ENCODE measurements at places on chromosomes 1 and 21.

DNA sequence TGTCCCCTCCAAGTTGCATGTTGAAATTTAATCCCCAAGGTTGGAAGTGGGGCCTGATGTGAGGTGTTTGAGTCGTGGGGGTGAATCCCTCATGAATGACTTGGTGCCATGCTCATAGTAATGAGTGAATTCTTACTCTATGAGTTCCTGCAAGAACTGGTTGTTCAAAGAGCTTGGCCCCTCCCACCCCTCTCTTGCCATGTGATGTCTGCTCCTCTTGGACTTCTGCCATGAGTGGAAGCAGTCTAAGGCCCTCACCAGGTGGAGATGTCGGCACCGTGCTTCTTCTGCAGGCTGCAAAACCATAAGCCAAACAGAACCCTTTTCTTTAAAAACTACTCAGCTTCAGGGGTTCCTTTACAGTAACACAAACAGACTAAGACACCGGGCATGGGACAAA is 14.3 kb downstream of the G0S2 start:
- DNase-seq, result no peak

GRCh38 chr1:114094363-114094634 is 59.4 kb downstream of the SYT6 start:
- no peak for DNase-seq

DNA sequence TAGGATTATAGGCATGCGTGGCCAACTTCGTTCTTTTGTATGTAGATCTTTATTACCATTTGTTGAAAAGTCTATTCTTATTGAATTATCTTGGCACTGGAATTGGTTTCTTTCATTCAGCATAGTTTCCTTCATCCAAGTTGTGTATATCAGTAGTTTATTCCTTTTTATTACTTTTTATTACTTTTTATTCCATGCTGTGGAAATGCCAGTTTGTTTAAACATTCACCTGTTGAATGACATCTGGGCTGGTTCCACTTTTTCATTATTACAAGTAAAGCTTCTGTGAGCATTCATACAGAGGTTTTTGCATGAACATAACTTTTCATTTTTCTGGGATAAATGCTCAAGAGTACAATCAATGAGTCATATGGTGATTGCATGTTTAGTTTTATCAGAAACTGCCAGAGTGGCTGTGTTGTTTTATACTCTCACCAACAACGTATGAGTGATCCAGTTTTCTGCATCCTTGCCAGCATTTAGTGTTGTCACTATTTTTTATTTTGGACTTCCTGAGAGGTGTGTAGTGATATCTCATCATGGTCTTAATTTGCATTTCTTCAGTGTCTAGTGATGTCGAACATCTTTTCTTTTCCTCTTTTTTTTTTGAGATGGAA is 28.6 kb downstream of the PTPRU start:
- no peak for DNase-seq

GRCh38 chr1:194929357-194929756 is 1678.9 kb downstream of the KCNT2 start:
- DNase-seq, result no peak

DNA sequence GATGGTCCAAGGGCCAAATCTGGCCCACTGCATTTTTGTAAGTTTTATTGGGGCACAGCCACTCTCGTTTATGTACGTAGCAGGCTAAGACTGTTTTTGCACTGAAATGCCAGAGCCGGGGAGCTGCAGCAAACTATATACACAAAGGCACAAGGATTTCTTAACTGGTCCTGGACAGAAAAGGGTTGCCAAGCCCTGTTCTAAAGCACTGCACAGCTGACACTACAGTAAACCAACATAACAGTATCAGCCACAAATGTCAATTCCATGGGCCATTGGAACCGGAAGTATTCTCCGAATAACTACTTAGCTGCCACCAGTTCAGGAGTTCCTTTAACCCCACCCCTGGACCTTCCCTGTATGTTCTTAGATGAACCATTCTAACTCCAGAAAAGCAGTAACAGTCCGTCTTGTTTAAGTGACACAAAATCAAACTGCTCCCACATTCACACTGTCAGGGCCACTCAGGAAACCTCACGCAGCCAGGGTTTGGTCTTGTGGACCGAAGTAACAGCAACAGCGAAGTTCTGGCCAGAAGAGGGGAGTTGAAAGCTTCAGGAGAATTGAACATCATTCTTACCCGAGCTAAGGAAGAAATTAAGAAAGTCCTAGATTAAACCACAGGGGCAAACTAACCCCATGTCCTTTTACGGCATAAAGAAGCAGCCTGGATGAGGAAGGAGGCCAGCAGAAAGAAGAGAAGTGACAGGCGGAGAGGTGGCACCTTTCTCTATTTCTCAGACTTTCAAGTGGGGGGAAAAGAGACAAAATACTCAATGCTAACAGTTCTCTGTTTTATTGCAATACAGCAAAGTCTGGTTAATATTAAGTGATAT is 49.2 kb downstream of the COQ8A start:
- no peak for DNase-seq

DNA sequence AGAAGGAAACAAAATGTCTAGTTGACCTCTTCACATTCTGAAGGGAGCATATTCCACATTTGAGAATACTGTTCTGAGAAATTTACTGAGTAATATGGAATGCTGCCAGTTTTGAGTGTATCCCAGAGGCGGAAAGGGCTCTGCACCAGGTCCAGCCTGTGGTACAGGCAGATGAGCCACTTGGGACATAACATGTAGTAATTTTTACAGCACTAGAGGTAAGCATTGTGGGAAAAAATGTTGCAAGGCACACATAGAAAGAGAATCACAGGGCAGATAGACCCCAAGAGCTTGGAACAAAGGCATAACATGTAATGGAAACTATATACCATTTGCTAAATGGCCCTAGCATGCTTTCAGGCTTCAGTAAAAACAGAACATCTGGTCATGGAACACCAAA is 228.5 kb downstream of the USH2A start:
- no peak for DNase-seq

GRCh38 chr1:186838380-186839040 is 9.8 kb downstream of the PLA2G4A start:
- no peak for DNase-seq

DNA sequence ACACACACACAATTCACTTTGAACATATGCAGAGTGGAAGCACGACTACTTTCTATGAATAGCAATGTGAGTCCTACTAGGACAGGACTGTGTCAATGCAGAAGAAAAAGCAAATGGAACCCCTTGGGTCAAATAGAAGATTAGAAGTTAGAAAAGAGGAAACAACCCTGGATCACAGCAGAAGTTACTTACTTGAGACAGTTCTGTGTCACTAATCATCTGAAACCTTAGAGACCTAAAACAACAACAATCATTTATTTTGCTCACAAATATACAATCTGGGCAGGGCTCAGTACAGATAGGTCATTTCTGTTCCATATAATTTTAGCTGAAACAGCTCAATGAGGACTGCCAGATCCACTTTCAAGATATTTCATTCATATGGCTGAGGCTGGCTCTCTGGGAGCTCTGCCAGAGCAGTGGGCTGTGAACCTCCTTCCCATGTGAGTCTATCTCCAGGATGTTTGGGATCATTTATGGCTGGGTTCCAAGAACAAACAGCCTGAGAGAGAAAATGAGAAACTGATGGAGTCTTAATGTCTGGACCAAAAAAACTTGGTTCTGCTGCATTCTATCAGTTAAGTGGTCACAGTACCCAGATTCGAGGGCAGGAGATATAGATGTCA is 42.5 kb upstream of the IL10 start:
- no peak for DNase-seq

- DNase-seq, result no peak
Measured at GRCh38 chr1:3657578-3658230, 5.4 kb downstream of the TP73 start.

DNA sequence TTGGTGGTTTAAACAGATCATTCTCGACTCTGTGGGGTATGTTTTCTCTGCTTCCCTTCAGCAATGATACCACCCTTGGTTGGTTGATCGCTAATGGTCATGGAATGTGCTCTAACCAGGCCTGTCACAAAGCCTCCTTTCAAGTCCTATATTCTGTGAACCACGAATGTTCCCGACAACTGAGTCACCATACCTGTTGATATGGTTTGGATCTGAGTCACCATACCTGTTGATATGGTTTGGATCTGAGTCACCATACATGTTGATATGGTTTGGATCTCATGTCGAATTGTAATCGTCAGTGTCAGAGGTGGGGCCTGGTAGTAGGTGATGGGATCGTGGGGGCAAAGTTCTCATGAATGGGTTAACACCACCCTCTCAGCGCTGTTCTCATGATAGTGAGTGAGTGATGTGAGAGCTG is 10.2 kb upstream of the CAMK2N1 start:
- DNase-seq, result no peak

DNA sequence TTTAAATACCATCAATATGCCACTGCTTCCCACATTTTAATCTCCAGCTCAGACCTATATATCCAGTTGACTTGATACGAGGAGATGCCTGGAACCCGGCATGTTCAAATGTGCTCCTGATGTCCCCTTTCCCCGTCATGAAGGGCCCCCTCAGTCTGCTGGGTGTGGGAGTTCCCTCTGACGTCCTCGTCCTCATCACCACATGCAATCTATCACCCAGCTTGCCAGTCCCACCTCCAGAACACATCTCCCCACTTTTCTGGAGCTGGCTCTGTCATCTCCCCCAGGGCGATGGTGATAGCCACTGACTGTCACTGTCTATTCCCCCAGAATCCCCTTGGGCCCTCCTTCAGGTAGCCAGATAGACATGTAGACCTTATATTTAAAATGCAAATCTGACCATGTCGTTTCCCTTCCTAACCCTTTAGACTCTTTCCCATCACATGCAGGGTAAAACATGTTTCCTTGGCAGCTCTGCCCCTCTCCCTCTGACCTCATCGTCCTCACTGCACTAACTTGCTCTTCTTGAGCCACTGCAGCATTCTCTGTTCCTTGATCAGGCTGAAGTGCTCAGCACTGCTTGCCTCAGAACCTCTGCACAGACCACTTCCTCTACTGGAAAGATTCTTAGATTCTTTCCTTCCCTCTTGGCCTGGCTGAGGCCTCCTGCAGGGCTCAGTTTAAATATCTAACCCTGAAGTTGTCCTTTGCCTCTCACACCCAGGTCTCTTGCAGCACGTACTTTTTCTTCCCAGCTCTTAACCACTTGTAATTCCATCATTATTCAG is 7.4 kb downstream of the AZIN2 start:
- no peak for DNase-seq

- no peak for DNase-seq
Measured at GRCh38 chr1:39295901-39296300, 91.4 kb downstream of the MACF1 start.

DNA sequence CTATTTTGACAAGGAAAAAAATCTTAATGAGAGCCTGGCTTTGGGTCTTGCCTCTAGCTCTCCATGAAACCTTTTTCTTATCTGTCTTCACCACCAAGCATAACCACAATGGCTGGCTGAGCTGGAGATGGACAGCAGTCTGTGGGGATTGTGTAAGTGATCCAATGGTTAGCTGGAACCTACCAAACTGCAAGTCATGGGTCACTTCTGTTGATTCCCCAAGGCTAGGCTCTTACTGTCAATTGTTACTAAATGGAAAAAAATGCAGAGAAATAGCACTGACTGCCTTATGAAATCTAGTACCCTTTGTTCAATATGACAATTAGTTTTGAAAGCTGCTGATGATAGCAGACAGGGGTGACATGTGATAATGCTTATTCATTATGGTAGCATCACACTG is 359.0 kb downstream of the ST6GALNAC3 start:
- DNase-seq, result no peak

DNA sequence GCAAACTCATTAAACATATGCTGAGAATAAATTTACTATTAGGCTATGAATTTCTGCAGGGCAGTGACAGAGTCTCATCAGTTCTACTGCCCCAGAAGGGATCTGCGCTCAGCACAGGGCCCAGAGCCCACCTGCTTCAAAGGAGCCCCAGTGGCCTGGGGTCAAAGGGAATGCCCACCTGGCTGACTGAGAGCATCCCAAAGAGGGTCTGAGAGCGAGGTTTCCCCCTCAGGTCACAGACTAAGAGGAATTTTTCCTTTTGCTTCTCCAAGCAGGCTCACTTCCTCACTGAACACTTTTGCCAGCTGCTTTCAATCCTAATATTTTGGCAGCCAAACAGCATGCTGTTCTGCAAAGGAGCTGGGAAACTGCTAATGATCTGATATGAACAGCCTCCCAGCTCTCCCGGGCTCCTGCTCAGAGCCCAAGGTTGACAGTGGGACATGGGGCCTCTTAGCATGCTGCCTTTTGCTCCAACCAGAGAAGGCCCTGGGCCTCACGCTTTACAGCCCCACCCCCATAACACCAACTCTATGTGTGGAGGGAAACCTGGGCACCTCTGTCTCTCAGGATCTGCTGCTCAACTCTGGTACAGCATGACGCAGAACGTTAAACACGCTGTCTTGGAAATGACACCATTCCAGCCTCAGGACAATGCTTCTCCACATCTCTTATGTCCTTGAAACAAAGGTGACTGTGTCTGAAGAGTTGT is 70.7 kb upstream of the SYT6 start:
- no peak for DNase-seq

- DNase-seq, result no peak
Measured at GRCh38 chr21:25133939-25134338, 473.3 kb downstream of the MRPL39 start.

GRCh38 chr1:158196461-158196860 is 15.8 kb downstream of the CD1D start:
- no peak for DNase-seq

- no peak for DNase-seq
Measured at GRCh38 chr1:18778437-18778836, 81.0 kb downstream of the TAS1R2 start.

- DNase-seq, result no peak
Measured at GRCh38 chr21:29300807-29301138, 2.1 kb downstream of the BACH1 start.

DNA sequence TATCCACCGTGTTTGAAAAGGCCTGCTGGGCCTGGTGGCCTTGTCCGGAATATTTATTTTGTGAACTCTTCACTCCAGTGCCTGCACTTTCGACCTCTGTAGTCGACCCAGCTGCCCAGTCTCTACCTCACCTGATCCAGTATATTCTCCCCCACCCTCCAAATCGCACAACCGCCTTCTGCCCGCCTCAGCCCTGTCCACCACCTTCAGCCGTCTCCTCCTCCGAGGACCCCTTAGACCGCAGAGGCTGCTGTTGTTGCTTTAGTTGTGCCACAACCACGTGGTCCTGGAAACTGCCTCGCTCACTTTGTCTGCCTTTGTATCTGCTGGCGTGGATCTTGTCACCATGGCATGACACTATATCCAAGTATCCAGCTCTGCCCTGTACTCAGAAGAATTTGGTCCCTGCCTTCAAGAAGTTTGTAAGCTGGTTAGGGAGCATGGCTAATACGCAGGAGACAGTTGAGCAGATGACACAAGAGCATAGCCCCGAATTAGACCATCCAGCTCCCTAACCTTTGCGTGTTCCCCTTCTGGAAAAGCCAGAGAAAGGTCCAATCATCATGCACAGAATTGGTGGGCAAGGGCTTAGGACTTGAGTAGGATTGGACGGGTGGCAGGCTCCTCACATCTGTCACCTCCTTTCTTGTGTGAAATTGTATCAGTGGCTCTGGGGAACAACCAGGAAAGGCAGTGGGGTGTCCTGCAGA is 1.5 kb downstream of the PHGDH start:
- DNase-seq, result no peak

- no peak for DNase-seq
Measured at GRCh38 chr1:40313329-40313957, 3.6 kb downstream of the COL9A2 start.

- no peak for DNase-seq
Measured at GRCh38 chr1:6891781-6892579, 106.7 kb downstream of the CAMTA1 start.

GRCh38 chr1:107782217-107782845 is 182.6 kb downstream of the VAV3 start:
- DNase-seq, result peak; percentile 65

Data from effector memory CD8-positive, alpha-beta T cell (primary cell).